ENCODE measurements at places on chromosomes 3 and 15. TPM values are rescaled to one million over a fixed set of nuclear protein-coding genes. Genes with fewer than 3 reads are reported as not detected.
A peak's percentile ranks its signal among the peaks of the same experiment; 100 is the strongest.

GRCh38 chr3:119604878-119605277, 7.2 kb downstream of the PLA1A start:
- DNase-seq, result no peak
- no peaks in the 10 kb centered on the region for H3K36me3 ChIP-seq
- no peak overlapping the region for H3K27ac ChIP-seq
- no peaks in the 10 kb centered on the region for H3K4me1 ChIP-seq
- no peak overlapping the region for H3K4me3 ChIP-seq

GRCh38 chr3:46922426-46922825, 44.9 kb downstream of the PTH1R start:
- H3K4me1 ChIP-seq, result peaks cover 46% of the 10 kb centered on the region
- H3K36me3 ChIP-seq, result peaks cover 16% of the 10 kb centered on the region
- no peaks in the 10 kb centered on the region for H3K27me3 ChIP-seq
- H3K4me3 ChIP-seq, result no peak overlapping the region
- peak overlapping the region; percentile 92 for H3K27ac ChIP-seq

The SLC22A14 gene
- total RNA-seq, result not detected

DNA sequence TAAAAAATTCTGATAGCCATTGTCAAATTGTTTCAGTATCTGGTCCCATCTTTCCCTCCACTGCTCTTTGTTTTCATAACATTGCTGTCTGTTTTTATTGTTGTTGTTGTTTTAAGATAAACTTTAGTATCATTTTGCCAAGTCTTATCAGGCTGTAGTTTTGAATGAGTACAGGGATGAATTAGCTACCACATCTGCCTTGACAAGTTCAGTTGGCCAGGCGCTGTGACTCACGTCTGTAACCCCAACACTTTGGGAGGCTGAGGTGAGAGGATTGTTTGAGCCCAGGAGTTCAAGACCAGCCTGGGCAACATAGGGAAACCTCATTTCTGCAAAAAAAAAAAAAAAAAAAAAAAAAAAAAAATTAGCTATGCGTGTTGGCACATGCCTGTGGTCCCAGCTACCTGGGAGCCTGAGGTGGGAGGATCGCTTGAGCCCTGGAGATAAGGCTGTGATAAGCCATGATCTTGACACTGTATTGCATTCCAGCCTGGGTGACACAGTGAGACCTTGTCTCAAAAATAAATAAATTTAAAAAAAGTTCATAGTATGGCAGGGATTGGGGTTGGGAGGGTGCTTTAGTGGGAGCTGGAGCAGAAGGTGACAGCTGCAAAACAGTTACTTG, 8.3 kb upstream of the ANKDD1A start:
- no peak for DNase-seq
- H3K4me3 ChIP-seq, result no peak overlapping the region
- H3K27ac ChIP-seq, result no peak overlapping the region
- no peaks in the 10 kb centered on the region for H3K27me3 ChIP-seq
- H3K4me1 ChIP-seq, result peaks cover 24% of the 10 kb centered on the region

DNA sequence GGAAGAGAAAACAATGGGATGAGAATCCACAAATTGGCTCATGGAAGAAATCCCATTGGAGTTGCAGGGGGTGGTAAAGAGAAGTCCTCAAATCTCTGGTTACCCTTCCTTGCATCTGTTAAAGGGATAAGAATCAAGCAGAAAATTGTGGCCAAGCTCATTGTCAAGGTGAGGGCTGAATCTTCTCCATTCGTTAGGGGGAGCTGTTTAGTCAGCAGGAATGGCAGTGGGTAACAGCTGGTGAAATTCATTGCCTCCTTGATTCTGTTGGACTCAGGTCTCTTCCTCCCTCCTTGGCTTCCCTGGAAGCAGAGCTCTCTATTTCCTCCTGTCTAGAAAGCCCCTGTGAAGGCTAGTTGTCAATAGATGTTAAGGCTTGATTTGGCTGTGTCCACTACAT, 343.1 kb upstream of the SEMA6D start:
- H3K4me1 ChIP-seq, result no peaks in the 10 kb centered on the region
- no peak overlapping the region for H3K4me3 ChIP-seq
- no peaks in the 10 kb centered on the region for H3K36me3 ChIP-seq
- H3K27ac ChIP-seq, result no peak overlapping the region
- H3K27me3 ChIP-seq, result no peaks in the 10 kb centered on the region

DNA sequence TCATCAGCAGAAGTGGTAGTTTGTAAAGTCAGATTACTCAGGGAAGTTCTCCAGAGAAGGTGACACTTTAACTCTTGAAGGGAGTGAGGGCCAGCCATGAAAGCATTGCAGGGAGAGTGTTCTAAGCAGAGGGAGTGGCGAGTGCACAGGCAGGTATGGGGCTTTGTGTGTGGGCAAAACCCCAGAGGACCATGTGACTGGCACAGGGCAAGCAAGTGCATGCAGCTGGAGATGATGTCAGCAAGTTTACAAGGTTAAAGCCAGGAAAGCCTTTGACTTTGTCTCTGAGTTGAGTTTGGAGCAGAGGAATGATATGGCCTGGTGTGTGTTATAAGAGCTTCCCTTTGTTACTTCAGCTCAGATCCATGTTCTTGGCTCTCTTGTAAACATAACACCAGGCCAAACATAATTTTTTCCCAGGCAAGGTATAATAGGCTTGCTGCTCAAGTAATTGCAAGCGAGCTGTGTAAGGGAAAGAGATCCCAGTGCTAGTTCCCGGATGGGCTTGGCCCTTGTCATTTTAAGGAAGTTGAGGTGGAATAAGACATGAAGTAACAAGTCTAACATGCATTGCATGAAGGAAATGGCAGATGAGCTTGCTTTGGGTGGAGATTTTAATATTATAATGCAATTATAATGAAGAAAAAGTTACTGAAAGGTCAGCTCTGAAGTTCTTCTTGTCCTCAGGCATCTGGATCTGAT, 341.1 kb upstream of the LRRC3B start:
- H3K36me3 ChIP-seq, result no peaks in the 10 kb centered on the region
- H3K27ac ChIP-seq, result no peak overlapping the region
- no peaks in the 10 kb centered on the region for H3K27me3 ChIP-seq
- H3K4me1 ChIP-seq, result no peaks in the 10 kb centered on the region

DNA sequence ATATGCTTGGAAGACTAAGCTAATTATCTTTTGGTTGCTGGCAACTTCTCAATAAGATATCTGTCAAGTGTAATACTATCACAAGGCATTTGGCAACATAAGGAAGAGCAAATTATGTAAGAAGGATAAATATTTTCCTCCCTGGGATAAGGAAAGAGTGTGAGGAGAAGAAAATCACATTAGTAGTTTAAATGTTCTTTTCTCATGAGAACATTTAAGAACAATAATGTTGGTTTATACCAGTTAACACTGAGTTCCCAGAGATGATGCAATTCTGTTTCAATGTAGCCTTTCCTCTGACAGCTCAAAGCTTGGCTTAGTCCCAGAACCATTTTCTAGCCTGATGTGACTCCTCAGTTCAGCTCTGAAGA, 66.1 kb upstream of the NPHP3 start:
- H3K4me1 ChIP-seq, result no peaks in the 10 kb centered on the region
- H3K4me3 ChIP-seq, result no peak overlapping the region
- no peak for DNase-seq
- H3K27ac ChIP-seq, result no peak overlapping the region
- no peaks in the 10 kb centered on the region for H3K36me3 ChIP-seq
- H3K27me3 ChIP-seq, result no peaks in the 10 kb centered on the region

The CCNB2 gene
- 0.67 TPM for total RNA-seq

All from B cell (primary cell).